ENCODE measurements at places on chromosomes 12 and 14.

DNA sequence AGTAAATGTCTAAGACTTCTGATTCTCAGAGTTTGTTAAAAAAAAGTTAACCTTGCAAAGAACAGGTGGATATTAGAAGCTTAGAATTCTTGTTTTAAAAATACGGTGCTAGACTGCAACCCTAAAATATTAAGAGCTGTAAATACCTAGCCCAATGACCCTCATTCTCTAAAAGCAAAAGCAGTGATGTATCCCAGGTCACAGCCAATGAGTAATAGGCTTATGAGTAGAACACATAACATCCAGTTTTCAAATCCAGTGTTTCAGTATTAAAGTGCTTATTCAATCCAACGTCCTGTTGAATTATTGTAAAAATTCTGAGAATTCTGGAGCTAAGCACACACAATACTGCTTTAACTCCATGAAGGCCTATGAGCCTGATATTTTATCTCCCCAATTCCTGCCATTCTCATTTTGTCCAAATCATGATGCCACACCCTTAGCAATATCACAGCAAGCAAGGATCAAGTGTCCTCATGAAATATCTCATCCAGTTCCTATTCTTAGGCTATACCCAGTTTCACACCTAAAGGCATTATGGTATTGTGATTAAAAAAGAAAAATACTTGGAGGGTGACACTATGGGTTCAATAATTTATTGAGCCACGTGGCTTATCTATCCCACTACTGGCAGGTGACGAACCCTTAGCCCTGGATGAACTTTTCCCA, 15.3 kb upstream of the ARID4A start:
- no peak for DNase-seq

DNA sequence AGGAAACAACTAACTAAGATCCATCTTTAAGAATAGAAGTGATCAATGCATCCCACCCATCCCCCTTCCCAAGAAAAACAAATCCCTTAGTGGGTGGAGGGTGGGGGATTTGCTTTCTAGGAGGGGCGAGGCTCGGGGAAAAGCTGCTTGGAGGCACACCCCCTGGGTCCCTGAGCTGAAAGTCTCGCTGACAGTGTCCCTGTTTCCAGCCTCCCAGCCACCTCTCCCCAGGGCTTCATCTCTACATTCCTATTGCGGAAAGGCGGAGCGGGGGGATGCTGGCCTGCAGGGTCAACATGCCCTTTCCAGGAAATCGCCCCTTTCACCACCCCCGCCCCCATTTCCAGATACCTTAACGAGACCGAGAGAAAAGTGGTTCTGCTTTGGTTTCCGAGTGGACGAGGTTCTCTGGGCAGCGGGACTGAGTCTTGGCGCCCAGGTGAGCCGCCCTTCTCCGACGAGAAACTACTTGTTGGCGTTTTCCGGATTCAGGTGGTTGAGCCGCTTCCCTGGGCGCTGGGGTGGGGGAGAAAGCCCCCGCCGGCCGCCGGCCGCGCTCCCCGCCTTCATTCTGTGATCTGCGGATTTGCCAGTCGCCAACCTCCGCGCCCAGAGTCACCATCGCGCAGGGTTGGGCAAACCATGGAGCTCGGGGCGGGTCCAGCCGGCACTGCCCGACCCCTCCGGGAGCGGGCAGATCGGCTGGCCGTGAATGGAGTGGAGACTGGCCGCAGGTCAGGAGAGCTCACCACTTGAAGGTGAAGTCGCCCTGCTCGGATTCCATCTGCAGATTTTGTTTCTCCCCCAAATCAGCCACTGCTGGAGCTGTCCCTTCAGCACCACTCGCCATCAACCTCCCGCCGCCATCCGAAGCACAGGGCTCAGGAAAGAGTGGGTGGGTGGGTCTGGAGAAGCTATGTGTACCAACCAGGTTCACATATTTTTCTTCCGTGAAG, 505 bp downstream of the KCNC2 start:
- no peak for DNase-seq

- DNase-seq = no peak
Observed at GRCh38 chr12:2414810-2415567, 362.2 kb downstream of the CACNA1C start.

DNA sequence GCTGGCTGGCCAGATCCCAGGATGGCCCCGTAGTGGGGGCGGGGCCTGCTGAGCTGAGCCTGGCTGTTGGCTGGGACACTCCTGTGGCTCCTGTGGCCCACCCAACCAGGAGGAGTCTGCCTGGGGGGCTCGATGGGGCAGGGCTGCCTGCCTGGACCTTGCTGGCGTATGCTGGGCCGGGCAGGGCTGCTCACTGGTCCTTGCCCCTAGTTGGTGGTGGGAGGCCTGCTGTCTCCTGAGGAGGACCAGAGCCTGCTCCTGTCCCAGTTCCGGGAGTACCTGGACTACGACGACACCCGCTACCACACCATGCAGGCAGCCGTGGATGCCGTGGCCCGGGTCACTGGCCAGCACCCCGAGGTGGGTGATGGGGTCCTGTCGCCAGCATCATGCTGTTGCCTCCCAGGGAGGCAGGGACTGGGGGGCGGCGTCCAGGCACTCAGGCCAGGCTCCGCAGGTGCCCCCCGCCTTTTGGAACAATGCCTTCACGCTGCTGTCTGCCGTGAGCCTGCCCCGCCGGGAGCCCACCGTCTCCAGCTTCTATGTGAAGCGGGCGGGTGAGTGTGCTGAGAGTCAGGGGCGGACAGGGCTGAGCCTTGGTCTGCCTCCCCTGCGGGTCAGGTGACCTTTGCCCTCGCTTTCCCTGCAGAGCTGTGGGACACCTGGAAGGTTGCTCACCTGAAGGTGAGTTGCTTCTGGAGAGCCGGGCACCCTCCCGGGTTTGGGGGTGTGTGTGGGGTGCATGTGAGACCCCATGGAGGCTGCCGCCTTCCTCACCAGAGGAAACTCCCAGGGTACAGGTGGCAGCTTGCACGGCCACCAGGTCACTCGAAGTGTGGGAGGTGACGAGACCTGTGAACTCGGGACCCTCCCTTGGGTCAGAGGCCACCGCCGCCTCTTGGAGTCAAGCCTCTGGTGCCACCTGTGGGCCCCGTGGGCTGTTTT, 3.4 kb downstream of the NOC4L start:
- DNase-seq = no peak

DNA sequence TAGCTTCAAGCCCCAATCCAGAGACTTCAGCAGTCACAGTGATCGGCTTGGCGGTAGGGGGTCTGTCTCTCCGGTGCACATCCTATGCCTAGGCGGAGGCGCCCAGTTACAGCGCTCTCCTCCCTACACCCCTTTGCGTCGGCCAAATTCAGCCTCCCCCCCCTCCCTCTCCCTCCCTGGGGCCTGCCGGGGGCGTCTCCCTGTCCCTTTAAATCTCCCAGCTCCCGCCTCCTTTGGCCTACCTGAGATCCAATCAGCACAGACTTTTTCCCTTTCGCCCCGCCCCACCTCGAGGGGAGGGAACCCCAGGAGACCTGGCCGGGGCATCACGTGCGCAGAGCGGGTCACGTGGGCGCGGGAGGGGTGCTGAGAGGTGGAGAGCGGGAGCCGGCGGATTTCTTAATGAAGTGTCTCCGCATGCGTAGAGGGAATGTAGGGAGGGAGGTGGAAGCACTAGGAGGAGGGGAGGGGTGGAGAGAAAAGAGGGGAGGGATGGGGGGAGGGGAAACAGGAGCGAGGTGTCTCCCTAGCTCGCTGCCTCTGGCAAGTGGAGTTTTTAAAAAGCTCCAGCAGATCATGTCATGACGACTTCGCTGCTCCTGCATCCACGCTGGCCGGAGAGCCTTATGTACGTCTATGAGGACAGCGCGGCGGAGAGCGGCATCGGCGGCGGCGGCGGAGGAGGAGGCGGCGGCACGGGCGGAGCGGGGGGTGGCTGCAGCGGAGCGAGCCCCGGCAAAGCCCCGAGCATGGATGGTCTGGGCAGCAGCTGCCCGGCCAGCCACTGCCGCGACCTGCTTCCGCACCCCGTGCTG, at the start of gene HOXC13:
TSS of gene HOXC13 (plus strand) at position 506 of the 815 bp plus-strand sequence. CDS start at position 582, 76 bp downstream.
- DNase-seq = no peak
